ENCODE measurements at places on chromosomes 7 and 10.

GRCh38 chr7:4851459-4852422 lies 10.1 kb downstream of the PAPOLB start:
- no peak for DNase-seq

DNA sequence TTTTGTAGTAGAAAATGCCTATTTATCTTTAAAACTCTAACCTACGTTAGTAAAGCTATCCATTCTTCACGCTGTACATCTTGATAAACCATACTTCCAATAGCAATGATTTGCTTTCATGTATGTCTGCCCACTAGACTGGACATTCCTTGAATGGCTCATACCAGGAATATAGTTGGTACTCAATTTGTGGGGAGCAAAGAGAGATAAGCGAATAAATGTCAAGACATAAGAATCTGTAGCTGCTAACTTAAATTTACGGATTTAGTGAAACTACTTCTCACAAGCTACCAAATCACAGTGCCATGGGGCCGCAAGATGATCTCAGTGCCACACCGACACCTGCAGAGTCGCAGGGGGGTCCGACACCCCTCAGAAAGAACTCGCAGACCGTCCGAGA lies 763 bp upstream of the RALA start:
- DNase-seq = no peak

- no peak for DNase-seq
These were observed 140.8 kb upstream of the FAM20C start for GRCh38 chr7:51456-52068.

GRCh38 chr7:117565226-117565625 lies 85.4 kb downstream of the CFTR start:
- DNase-seq = no peak

GRCh38 chr10:88861036-88861435 lies 9.4 kb upstream of the ANKRD22 start:
- DNase-seq = no peak

DNA sequence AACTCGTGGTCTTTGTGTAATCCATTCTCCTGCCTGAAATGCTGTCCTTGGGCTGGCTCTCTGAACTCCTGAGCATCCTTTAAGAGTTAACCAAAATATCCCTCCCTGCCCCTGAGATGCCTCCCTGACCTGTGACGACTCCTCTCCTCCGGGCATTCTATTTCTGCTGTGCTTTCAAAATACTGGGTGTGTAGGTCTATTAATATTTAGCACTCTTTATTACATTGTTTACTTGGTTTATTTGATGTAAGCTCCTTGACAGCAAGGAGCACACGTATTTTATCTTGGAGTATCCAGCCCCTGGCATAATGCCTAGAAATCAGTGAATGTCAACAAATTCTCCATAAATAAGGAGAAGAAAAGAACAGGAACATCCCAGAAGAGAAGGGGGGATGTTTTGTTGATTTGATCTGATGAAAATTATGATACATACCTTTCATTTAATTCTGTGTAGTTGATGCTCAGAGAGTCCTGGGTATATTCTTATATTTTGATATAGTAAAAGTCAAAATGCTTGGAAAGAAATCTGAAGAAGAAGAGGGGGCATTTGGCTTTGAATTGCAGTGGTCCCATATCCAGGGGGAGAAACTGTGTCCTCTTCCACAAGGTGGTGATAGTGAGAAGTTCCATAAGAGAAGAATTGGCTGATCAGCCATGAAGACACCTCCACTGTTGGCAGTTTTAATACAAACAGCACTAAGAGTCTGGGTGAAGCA lies 107.7 kb upstream of the MPP7 start:
- DNase-seq = no peak

GRCh38 chr7:2128601-2129322 lies 104.0 kb downstream of the MAD1L1 start:
- no peak for DNase-seq

GRCh38 chr10:114538181-114538906 lies 119.7 kb downstream of the ABLIM1 start:
- DNase-seq = peak; percentile 29

DNA sequence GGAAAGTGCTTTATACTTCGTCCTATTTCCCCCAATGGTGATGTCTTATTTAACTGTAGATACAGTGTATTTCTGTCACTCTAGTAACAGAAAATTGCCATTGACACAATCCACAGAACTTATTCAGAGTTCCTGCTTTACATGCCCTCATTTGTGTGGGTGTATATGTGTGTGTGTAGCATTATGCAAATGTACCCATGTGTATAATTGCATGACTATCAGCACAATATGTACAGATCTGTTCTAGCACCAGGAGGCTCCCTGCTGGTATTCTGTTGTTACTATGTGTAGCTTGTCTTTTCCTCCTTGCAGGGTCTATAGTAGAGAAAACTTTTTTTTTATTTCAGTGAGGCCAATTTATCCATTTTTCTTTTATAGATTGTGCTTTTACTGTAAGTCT lies 16.5 kb downstream of the CYP3A43 start:
- no peak for DNase-seq

DNA sequence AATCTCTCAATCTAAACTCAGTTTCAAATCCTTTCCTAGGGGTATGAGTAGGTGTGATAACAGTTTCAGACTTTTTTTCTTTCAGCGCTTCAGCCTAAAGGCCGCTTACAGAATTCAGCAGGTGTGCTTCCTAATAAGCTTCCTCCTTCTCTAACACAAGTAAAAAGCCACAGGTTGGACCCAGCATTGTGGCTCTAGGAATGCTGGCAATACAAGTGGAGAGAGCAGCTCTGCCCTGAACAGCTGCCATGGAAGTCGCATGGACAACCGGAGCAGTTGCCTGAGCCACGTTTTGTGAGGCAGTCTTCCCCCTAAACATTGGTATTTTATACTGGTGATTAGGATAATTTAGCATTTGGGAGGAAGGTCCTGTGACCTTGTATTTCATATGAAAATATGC lies 83.5 kb downstream of the ST7 start:
- DNase-seq = no peak

DNA sequence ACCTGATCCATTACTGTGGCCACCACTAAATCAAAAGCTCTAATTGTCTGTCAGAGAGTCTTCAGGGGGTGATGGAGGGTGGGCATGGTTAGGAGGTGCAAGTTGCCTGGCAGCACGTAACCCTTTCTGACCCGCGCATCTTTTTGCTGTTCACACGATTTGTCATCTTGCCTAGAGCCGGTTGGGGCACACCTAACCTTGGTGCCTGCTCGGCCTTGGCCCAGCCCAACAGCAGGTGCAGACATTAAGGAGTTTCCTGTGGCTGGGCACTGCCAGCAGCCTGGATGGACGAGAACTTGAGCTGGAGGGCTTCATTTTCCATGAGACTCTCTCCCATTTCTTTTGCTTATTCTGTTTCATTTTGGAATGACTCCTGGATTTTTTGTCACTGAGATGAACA lies 41.0 kb upstream of the PTF1A start:
- DNase-seq = no peak

DNA sequence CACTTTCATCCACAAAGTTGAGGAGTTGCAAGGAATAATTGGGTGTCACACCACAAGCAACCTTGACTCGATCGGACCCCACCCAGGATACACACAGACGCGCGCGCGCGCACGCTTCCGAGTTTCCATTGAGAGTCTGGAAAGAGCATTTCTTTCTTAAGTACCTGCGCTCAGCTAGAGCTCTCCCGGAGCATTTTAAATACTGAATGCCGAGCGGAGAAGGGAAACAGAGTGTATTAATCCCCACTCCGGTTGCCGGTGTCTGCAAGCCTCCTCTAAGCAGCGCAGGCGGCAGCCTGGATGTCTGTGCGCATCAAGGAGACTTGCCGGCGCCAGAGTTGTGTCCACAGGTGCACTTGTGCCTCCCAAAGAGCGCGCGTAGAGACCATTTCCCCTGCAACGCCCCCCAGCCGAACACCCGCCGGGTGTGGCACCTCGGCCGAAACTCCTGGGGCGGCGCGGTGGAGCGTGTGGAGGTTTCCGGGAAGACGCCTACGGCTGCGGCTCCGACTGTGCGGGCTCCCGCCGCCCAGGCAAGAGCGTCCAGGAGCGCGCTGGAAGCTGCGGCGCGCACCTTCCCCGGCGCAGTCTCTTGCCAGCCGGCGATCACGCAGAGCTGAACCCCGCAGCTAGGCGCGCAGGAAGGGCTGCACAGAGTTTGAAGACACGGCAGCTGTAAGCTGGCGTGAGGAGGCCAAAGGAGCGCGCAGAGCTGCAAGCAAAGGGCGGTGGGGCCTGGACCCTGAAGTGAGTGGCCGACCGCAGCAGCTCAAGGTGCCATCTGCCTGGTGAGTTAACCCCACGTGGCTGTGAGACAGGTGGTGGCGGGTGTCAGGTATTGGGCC lies 1.1 kb upstream of the FEZF1 start:
- DNase-seq = no peak

- DNase-seq = no peak
These were observed 182.2 kb downstream of the NOC3L start for GRCh38 chr10:94180576-94180975.

- DNase-seq = no peak
These were observed 472.4 kb downstream of the ANKRD7 start for GRCh38 chr7:118696879-118697278.

- DNase-seq = no peak
These were observed 98.7 kb downstream of the ITGA8 start for GRCh38 chr10:15620836-15621515.

DNA sequence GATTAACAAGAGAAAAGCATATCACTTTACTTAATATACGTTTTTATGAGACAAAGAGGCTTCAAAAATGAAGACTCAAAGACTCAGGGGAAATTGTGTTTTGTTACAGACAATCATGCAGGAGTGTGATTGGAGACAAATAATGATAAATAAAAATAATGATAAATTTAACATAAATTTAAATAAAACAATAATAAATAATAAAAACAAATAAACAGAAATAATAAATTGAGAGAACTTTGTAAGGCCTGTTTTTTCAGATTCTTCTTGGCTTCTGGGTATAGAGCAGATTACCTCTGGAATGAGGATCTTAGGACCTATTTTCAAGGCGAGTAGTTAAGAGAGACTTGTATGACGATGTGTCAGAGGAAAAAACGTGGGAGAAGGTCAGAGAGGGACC lies 271.4 kb upstream of the POT1 start:
- DNase-seq = no peak

GRCh38 chr10:127298381-127298780 lies 102.0 kb upstream of the INSYN2A start:
- DNase-seq = no peak

DNA sequence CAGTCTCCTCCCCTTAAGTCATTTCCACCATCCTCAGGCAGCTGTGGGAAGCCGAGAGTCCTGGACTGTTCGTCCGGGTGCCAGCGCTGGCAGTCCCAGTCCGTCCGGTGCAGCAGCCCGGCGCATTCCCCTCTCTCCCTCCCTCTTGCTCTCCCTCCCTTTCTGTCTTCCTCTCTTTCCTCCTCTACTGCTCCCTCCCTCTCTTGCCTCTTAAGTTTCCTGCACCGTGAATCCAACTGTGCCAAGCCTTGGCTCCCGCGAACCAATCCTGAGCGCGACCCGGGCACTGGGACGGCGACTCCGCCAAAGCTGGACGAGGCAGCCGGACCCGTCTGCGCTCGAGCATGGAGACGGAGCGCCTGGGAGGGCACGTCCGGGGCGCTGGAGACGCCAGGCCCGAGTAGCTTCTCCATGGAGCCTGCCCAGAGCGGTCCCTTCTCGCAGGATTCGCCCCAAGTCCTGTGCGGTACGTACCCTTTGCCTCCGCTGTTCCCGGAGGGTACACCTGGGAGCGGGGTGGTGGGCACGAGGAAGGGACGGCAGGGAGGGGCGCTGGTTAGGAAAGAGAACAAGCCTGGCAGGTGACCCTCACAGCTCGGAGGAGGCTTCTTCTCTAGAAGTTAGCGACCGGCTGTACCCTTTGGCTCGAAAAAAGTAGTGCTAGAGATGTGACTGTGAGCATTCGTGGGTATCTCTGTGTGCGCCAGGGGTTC lies 1.0 kb downstream of the NXPH1 start:
- DNase-seq = no peak

DNA sequence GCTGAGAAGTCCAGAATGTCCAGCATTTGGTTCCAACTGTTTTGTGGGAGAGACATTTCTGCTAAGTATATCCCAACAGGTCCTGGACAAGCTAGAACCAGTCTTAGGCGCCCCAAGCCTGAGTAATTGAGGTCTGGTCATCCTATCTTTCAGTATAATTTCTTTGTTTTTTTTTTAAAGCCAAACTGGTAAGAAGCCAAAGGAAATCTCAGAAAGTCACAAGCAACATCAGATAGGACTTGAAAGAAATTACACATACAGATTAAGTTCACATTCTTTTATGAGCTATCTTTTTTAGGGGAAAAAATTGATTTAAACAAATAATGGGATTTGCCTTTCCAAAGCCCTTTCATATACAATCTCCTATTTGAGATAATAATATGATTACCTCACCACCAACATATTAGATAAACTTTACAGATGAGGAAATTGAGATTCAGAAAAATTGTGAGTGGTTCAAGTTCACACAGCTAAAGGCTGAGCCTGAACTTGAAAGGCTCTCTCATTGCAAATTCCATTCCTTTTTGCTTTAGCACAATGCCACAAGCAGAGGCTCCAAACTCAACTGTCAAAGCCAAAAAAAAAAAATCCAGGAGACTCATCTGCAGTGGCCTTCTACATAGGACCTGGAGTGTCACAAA lies 15.0 kb downstream of the PDLIM1 start:
- DNase-seq = no peak

GRCh38 chr10:59625721-59626522 lies 83.7 kb downstream of the SLC16A9 start:
- no peak for DNase-seq

DNA sequence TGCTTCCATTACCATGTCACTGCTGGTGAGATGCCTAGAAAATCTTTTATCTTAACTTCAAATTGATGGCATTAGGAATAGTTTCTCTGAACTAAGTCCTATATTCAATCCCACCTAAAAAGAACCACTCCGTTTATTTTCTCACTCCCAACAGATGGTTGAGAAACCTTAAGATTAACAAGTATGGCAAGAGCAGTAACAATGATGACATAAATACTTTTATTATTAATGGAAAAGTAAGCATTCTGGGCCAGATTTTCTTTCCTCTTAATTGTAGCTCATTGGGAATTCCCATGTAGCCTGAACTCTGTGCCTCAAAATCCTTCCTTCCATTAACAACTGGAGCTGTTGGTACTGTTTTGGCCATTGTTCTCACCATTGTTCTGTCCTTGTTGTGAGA lies 21.1 kb upstream of the FAM13C start:
- no peak for DNase-seq

All from stimulated activated CD8-positive, alpha-beta memory T cell treated with anti-CD3 and anti-CD28 coated beads, Interleukin-7, amount 100 ng/mL, for 1 hour (primary cell).